ENCODE measurements at places on chromosomes 1 and 21. TPM values are rescaled to one million over a fixed set of nuclear protein-coding genes. Genes with fewer than 3 reads are reported as not detected.

LCA5L gene
- total RNA-seq, result under 0.01 TPM

- DNase-seq, result peak; percentile 59
Observed at GRCh38 chr1:32886004-32886827, at the start of gene HPCA. Gene HPCA, plus strand, starts transcription at chr1:32886491. Its CDS starts 2,408 bp downstream, at chr1:32888899.

DNA sequence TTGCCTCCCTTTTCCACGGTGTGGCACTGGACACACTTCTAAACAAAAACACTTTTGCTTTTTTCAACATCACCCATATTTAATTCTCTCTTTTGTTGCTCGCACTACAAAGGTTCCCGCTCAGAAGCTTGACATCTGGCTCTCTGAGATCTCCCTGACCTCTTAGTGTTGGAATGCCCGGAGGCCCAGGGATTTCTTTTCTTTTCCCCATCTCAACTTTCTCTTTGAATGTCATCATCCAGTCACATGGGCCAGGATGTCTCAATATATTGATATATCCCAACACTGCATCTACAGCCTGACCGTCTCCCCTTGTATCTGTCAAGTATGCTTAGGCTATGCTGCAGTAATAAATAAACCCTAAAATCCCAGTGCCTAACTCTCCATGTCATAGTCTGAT is 54.3 kb upstream of the DESI2 start:
- DNase-seq, result no peak

DNA sequence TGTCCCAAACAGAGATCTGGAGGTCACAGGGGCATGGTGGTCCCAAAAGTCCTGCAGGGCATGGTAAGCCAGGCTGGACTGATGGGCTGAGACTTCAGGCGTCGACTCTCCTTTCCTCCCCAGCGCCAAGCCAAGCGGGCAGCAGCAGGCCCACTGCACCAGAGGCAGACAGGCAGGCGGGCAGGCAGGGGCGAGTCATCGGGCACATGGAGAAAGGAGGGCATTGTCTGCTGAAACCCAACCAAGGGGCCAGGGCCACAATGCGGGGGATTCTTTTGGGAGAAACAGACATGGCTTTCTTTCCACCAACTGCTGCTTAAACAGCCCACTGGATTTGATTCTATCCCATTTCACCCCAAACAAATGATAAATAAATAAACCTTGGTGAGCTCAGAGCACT is 46.2 kb downstream of the TRABD2B start:
- DNase-seq, result peak; percentile 26

DNA sequence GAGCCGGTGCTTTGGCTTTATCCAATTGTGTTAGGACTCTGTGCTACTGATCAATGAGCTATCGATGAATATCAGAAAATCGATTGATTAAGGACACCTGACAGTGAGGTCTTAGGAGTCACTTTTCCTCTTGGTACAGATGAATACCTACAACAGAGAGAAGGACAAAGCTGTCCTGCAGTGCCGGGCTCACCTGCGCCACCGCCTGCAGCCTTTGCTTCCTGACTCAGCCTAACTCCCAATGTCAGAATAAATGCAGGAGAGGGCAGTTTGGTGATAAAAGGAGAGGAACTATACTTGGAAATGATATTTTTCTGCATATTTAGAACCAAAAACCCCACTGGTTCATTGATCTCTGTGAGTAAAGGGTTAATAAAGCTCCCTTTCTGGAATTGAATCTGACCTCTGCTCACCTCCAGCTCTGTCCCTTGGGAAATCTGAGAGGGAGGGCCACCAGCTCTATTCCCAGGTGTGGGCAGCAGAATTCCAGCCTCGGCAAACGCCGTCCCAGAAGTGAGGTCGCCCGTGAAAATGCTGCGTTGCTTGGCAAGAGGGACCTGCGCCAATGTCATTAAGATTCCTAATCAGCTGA is 39.3 kb downstream of the POFUT2 start:
- no peak for DNase-seq

- no peak for DNase-seq
Observed at GRCh38 chr1:220810179-220810653, 23.5 kb downstream of the MTARC1 start.

GRCh38 chr1:228989992-228990827 is 254.9 kb downstream of the RHOU start:
- no peak for DNase-seq

SPATA46 gene
- total RNA-seq, result not detected

Data from frontal cortex (tissue), 4 donors.